ENCODE measurements at places on chromosomes 4 and X. TPM values are rescaled to one million over a fixed set of nuclear protein-coding genes. Genes with fewer than 3 reads are reported as not detected.

Gene NONO
- total RNA-seq = 307 TPM

Gene HMX1
- total RNA-seq = 0.58 TPM

Gene COPS4
- 114 TPM for total RNA-seq

Gene ITGB1BP2
- total RNA-seq = 1.2 TPM

Gene PPP4R3C
- total RNA-seq = not detected

Gene ASMTL
- total RNA-seq = 44.7 TPM
